Activated CD8-positive, alpha-beta memory T cell treated with anti-CD3 and anti-CD28 coated beads for 1 hour (primary cell): ENCODE measurements at places on chromosomes 3 and 15.

DNA sequence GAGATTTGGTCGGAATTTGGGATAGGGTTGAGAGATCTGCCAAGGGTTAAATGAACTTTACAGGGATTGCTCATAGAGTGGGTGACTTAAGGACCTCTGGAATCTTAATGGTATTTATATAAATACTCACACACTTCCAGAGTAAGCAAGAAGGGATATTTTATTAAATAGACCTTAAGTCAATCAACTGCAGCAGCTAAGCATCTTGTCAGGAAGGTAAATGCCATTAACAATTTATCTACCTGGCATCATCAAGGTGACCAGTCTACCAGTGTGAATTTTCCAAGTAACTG is 123.9 kb downstream of the FEZF2 start:
- no peak for DNase-seq

GRCh38 chr3:23553353-23553752 is 252.4 kb upstream of the UBE2E1 start:
- DNase-seq, result no peak

DNA sequence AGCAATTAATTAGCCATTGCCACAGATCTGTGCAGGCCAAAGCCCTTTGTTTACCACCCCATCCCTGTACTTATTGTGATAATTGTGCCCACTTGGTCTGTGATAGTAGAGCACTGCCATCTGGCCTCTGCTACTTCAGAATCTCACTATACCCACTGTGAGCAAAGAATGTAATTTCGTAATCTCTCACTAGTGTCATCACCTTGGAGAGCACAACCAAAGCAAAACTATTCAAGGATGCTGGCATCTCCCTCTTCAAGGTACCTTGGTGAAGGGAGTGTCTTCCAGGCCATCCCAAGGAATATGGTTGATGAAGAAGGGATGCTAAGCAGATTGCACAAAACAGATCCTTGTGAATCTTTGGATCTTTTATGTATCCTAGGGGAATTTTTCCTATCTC is 34.7 kb upstream of the NOX5 start:
- DNase-seq, result no peak

- no peak for DNase-seq
Observed at GRCh38 chr3:108103886-108104797, 13.3 kb upstream of the CD47 start.

GRCh38 chr3:411226-411625 is 214.7 kb downstream of the CHL1 start:
- DNase-seq, result no peak

- DNase-seq, result no peak
Observed at GRCh38 chr3:136427236-136427635, 177.1 kb downstream of the PCCB start.

GRCh38 chr3:10822708-10823515 is 6.9 kb downstream of the SLC6A11 start:
- DNase-seq, result no peak

DNA sequence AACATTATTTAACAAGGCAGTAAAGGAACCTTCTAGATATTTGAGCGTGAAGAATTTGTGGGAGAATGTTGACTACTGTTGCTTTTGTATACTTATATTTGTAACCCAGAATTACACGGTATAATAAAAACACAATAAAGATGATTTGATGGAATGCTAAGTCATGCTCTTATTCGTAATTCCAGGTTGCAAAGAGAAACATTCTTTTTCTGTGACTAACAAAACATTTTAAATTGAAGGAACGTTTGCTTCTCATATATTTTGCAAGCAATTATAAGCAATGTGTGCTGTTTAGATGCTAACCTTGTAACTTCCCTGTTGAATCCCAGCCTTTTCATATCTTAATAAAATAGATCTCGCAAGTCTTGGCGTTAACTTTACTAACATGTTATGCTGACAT is 124.4 kb upstream of the CGNL1 start:
- no peak for DNase-seq

DNA sequence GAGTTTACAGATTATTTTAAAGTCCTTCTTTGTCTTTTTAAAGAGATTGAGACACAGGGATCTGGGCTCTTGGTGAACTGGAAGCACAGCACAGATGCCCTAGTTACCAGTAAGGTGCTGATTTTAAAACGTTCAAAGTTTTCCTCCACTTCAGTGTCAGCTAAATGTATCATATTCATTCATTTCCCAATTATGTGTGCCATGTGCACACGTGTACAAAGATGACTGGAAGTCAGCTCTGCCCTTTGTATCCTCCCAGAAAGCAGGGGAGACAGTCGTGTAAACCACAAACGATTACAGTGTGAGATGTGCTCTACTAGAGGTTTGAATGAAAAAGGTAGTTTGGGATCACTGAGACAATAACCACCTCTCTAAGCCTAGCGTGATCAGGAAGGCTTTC is 730 bp downstream of the ZKSCAN7 start:
- DNase-seq, result no peak

GRCh38 chr3:24686808-24687207 is 192.2 kb upstream of the THRB start:
- no peak for DNase-seq

DNA sequence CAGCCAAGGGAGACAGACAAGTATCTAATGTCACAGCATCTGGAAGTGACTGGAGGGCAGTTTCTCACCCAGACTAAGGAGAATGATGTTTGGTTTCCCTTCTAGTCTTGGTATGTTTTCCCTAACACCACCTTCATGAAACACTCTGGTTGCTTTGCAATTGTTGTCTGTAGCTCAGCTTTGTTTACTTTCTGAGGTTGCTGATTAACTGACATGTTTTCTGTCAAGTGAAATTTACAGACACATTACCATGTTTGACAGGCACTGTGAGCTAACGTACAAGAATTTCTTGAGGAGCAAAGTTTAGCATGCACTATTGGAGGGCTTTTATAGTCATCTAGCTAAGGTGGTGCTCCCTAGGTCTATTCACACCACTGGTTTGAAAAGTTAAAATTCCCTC is 131.6 kb upstream of the NECTIN3 start:
- no peak for DNase-seq

- DNase-seq, result no peak
Observed at GRCh38 chr3:165797551-165797950, 39.7 kb downstream of the BCHE start.
